Stimulated activated CD4-positive, alpha-beta T cell treated with anti-CD3 and anti-CD28 coated beads, Interleukin-4, amount 100 ng/mL, for 48 hours (primary cell): ENCODE measurements at places on chromosomes 12 and 14.

- DNase-seq: no peak
Measured at GRCh38 chr12:50618864-50619609, 114.3 kb downstream of the DIP2B start.

GRCh38 chr14:39434401-39434800 is 2.2 kb upstream of the FBXO33 start:
- no peak for DNase-seq

DNA sequence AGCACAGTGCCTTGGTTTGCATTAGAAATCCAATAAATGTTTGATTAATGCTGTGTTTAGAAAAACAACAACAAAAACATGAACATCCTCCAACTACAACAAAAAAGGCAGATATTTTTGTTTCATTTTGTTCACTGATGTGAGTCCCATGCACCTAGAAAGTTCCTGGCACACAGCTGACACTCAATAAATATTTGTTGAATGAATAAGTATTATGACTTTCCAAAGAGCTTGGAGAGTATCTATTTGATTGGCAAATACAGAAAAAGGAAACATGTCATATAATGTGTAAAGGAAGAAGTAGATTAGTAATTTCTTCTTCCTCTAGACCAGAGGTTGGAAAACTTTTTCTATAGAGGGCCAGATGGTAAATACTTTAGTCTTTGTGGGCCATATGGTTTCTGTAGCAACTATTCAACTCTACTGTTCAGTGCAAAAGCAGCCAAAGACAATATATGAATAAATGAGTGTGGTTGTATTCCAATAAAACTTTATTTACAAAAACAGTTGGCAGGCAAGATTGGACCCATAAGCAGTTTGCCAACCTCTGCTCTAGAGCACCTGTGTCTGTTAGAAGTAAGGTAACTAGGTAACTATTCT is 312.3 kb upstream of the DIO2 start:
- no peak for DNase-seq

DNA sequence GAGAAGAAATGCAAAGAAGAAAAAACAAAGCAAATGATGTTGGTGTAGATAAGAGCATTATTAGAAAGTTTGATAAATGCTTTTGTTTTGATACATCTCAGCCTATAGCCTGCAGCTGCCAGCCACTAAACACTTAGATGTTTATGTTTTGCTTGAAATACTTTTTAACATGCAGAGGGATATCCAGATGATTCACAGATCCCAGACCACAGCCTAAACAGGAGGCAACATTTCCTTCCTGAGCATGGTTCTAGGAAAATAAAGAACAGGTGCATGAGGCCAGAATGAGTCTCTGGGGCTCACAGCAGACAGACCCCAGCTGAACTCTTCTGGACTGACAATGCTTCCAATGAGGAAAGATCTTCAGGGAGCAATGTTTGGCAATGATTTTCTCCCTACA is 103.7 kb upstream of the EEA1 start:
- no peak for DNase-seq

- no peak for DNase-seq
Measured at GRCh38 chr14:57038689-57039088, 228.4 kb upstream of the OTX2 start.

DNA sequence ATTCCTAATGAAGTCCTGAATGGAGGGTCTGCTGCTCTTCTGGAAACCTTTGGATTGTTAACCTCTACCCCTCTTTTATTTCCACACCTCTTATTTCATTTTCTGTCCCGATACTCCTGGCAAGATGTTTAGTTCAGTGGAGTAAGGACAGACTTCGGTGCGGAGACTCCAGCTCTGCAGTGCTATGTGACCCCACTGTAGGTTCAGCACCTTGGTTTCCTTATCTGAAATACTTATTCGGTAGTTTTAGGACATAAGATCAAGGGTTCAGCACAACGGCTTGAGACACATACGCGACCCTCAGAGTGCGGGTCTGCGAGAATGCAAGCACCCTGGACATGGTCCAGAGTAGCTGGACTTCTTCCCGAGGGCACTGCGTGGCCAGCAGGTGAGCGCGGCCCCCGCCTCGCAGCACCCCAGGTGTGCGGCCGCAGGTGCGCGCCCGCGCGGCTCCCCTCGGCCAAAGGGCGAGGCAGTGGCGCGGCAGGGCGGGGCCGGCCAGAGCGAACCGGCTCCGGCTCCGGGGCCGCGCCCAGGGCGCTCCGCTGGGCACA is 465 bp upstream of the FGD4 start:
- no peak for DNase-seq

- DNase-seq: no peak
Measured at GRCh38 chr12:25423355-25424050, 129.6 kb downstream of the LMNTD1 start.

DNA sequence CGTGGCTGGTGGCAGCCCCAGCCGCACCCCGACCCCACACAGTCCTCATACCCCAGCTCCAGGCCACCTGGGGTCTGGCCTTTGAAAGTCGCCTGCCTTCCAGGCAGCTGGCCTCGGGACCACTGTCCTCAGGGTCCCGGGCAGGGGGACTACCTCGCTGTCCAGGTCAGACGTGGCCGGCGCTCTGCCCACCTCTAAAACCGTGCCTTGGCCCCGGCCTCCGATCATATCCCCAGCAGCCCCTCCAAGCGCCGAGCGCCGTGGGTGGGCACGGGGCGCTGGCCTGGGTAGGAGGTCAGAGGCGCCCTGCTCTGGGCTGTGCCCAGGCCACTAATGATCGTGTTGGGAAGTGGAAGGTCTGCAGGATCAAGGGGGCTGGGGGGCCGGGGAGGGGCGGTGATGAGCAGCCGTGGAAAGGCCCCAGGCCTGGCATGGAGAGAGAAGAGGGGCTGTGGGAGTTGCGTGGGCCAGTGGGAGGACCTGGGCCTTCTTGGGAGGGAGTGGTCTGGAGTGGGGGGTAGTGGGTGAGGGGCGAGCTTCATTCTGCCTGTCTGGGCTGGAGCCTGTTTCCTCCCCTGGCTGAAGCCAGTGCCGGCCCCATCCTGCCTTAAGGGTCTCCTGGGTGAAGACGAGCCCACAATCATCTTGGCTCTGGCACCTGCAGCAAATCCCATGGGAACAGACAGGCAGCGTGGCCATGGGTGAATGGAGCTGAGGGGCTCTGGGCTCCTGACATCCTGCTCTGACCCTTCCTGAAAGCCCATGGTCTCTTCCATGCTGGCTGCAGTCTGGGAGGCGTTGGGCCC is 4.9 kb downstream of the TMEM121 start:
- DNase-seq: no peak

DNA sequence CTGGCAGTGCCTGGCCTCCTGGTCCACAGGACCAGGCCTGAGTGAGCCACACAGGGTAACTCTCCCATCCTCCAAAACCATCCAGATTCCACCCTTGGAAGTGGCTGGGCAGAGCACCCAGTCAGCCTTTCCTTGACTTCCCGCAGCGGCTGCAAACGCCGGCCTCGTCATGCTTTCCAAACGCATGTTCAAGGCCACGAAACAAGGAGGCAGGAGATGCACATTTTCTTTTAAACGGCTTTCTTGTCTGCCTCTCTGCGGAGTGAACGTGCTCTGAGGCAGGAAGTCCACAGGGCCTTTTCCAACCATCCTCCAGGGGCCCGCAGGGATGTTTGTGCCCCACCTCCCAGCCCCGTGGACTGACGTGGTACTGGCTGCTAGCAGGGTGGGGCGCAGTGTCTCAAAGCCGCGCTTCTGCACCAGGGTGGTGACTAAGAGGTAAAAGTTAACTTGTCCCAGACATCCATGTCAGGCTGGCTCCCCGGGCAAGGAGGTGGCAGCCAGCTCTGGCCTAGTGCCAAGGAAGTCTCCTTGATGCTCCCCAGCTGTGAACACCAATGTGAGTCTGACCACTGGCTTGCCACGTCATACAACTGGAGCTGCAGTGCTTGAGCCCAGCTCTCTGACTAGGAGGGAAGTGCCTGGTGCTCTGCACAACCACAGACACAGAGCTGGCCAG is 45.0 kb downstream of the KCNA5 start:
- DNase-seq: no peak

DNA sequence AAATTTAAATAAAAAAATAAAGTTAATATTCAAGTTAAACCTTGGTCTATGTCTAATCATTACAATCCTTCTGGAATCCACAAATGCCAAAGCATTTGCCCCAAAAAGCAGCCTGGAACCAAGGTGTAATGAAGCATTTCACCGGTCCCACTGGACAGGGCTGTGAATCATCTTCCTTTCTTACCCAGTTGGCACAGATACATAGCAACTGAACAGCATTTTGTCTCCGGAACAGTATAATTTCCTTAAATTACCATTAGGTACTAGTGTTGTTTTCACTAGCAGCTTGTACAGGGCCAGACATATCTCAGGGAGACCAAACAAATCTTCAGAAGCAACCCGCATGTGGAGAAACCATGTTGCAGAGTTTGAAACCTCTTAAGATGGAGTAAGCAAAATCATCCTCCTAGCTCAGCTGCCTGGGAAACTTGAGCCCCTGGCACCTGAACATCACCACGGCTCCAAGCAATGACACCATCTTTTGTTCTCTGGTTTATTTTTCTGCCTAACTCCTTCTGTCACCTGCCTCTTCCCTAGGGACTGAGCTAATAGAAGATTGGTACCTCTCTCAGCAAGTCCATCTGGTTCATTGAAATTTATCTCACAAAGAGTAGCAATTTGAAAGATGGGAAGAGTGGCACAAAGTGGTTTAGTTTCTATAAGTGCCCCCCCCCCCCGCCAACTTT is 17.9 kb upstream of the MDM1 start:
- no peak for DNase-seq

DNA sequence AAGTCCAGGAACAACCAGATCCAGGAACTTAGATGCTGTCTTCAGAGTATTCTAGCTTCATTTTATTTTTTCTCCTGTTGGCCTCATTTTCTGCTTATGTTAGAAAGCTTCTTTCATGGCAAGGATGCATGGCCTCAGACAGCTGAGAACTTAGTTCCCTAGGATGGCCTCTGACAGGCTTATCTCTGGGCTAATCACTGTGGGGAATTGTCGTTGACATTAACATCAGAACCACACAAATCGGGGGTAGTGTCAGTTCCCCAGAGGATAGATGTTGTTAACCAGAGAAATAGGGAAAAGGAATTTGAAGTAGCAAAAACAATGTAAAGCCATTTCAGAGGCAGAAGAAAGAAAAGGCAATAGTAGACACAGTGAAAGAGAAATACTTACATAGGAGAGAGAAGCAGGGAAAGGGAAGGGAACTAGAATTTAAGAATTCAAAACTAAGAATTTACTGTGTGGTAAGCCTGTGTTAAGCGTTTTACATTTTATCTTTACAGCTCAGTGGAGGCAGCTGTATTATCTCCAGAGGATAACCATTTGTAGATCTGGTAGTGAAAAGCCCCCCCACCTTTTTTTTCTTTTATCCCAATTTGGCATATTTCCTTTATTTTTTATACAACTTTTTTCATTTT is 21.8 kb downstream of the FUT8 start:
- DNase-seq: no peak

GRCh38 chr12:56202366-56202765 is 13.1 kb upstream of the SMARCC2 start:
- DNase-seq: no peak

GRCh38 chr14:75690010-75690409 is 29.0 kb downstream of the TTLL5 start:
- DNase-seq: no peak
